ENCODE measurements at places on chromosomes 1 and 21. TPM values are rescaled to one million over a fixed set of nuclear protein-coding genes. Genes with fewer than 3 reads are reported as not detected.

TRIM17 gene
- not detected for total RNA-seq

HCN3 gene
- 0.53 TPM for total RNA-seq

DNA sequence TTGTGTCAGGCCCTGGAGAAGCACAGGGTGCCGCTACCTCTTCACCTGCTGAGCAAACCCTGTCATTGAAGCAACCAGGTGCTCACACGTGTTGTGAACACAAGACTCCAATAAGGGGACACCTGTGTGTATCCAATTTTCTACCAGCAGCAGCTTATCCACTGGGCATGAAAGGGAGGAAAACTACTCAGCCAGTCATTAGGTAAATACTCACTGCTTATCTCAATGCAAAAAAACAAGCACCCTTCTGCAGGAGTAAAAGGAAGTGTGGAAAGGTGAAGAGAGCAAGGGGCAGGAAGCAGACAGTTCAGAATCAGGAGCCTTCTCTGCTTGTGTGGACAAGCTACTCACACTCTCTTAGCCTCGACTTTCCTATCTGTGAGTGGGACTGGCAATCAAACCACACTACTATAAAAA lies 148.9 kb downstream of the ETS2 start:
- no peak for DNase-seq

DNA sequence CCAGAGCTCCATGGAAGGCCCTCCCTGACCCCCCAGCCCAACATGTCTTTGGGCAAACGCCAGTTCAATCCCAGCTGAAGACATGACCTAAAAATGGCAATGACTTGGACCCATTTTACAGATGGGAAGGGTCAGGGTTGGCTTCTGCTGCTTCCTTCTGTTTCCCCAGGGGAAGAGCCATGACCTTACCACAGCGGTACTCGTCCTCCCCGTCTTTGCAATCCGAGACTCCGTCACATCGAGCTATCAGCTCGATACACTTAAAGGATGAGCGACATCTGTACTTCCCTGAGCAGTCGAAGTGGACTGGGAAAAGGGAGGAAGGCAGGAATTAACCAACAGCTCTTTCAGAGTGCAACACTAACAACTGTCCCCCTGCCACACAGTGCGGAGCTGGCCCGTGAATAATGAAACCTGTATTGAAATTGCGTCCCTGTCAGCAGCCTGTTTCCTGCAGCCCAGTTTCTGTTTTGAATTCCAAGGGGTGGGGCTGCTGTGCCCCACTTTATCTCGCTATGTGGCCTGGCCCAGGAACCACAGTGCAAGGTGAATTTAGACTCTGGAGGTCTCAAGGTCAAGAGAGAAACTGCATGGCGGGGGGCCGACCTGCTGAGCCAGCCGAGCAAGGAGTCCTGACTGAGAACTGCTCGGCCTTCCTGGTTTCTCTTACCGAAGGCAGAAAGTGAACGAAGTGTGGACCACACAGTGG lies 7.0 kb downstream of the TMPRSS3 start:
- DNase-seq: no peak

NGF gene
- total RNA-seq: not detected

- DNase-seq: no peak
Observed at GRCh38 chr1:96164053-96164452, 557.5 kb upstream of the PTBP2 start.

TTC39A gene
- 1.2 TPM for total RNA-seq

DNA sequence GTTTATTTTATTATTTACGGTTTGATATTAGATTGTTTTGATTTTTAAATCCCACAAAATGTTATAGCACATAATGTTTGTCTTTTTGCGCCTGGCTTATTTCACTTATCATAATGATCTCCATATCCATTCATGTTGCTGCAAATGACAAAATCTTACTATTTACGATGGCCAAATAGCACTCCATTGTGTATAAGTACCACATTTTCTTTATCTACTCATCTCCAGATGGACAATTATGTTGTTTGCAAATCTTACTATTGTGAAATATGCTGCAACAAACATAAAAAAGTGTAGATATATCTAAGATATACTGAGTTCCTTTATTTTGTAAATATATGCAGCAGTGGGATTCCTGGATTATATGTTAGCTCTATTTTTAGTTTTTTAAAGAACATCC lies 1568.3 kb downstream of the AMY1C start:
- DNase-seq: no peak

- no peak for DNase-seq
Observed at GRCh38 chr1:86950712-86951419, 36.4 kb downstream of the HS2ST1 start.

DNA sequence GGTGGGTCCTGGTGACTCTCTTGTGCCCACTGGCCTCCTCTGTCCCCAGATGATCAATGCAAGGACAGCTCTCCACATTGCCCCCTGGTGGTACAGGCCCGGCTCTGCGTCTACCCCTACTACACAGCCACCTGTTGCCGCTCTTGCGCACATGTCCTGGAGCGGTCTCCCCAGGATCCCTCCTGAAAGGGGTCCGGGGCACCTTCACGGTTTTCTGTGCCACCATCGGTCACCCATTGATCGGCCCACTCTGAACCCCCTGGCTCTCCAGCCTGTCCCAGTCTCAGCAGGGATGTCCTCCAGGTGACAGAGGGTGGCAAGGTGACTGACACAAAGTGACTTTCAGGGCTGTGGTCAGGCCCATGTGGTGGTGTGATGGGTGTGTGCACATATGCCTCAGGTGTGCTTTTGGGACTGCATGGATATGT lies 10.8 kb downstream of the ADAMTSL4 start:
- no peak for DNase-seq

SLC2A1 gene
- 45.4 TPM for total RNA-seq

CASQ1 gene
- not detected for total RNA-seq

DNA sequence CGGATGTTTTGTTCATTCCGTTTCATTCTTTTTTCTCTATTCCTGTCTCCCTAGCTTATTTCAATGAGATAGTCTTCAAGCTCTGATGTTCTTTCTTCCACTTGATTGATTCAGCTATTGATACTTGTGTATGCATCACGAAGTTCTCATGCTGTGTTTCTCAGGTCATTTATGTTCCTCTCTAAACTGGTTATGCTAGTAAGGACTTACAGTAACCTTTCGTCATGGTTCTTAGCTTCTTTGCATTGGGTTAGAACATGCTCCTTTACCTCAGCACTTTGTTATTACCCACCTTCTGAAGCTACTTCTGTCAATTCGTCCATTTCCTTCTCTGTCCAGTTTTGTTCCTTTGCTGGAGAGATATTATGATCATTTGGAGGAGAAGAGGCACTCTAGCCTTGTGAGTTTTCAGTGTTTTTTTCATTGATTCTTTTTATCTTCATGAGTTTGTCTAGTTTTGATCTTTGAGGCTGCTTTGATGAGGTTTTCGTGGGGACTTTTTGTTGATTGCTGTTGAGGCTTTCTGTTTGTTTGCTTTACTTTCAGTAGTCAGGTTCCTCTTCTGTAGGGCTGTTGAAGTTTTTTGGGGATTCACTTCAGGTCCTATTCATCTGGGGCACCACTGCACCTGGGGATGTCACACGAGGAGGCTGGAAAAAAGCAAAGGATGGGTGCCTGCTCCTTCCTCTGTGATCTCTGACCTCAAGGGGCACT lies 496.9 kb upstream of the LRRC7 start:
- DNase-seq: no peak

GRCh38 chr1:85228972-85229371 lies 28.2 kb upstream of the SYDE2 start:
- DNase-seq: no peak

GRCh38 chr1:234756066-234756774 lies 146.2 kb upstream of the IRF2BP2 start:
- no peak for DNase-seq

DNA sequence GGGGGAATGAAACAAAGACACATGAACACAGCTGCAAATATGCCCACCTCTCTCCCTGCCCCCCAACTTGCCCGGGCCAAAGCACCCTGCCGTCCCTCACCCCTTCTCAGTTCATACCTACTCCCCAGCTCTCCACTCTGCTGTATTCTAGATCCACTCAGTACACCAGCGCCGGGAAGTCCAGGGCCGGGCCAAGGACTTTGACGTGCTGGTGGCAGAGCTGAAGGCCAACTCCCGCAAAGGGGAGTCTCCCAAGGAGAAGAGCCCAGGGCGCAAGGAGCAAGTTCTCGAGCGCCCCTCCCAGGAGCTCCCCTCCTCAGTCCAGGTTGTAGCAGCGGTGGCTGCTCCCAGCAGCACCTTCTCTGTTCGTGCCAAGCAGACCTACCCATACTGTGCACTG lies 5.0 kb downstream of the ATXN7L2 start:
- no peak for DNase-seq

DNA sequence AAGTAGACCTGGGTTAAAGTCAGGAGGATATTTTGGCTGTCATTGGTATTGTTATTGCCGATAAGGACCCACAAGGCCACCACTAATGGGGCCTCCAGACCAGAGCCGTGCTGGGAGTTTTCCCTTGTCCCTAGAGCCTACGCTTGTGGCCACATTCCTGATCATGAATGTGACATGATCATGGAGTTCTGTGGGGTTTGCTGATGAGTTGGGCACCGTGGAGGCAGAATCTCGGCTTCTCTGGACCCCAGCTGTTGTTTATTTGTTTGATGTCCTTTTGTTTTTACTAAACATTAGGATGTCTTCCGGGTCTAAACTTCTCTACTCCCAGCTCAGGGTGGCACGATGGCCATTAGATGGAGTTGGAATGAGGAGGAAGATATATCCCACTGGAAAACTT lies 74.9 kb upstream of the TMPRSS2 start:
- no peak for DNase-seq

GNAT2 gene
- 0.42 TPM for total RNA-seq

SELL gene
- 1.5 TPM for total RNA-seq

GRCh38 chr1:109846162-109846561 lies 64.5 kb upstream of the CSF1 start:
- DNase-seq: no peak

- DNase-seq: no peak
Observed at GRCh38 chr1:218478336-218478735, 133.2 kb downstream of the TGFB2 start.

- DNase-seq: no peak
Observed at GRCh38 chr1:200206340-200206739, 178.8 kb downstream of the NR5A2 start.

HNRNPCL2 gene
- total RNA-seq: not detected

DNA sequence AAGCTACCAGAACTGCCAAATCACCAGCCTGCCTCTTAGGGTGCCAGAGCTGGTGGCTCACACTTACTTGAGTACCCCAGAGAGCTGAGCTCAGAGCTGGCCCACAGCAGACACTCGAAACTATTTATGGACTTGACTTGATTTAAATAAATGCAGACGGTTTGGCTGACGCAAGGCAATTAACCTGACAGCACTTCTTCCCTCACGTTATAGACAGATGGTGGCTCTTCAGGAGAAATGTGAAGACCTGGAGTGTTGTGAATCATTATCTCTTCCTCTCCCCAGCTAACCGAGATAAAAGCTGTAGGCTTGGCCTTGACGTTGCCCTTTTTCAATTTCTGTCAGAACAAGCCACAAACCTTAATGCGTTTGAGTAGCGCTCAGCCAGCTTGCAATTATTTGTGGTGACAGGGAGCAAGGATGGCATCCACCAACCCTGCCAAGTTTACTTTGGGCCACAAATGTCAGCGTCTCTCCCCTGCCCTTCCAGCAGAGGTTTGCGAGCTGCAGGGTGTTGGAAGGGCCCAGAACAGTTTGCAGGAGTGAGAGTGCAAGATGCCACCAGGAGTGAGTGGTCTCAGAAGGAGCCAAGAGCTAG lies 34.0 kb upstream of the BCAR3 start:
- DNase-seq: no peak

CFHR1 gene
- 0.07 TPM for total RNA-seq

DNA sequence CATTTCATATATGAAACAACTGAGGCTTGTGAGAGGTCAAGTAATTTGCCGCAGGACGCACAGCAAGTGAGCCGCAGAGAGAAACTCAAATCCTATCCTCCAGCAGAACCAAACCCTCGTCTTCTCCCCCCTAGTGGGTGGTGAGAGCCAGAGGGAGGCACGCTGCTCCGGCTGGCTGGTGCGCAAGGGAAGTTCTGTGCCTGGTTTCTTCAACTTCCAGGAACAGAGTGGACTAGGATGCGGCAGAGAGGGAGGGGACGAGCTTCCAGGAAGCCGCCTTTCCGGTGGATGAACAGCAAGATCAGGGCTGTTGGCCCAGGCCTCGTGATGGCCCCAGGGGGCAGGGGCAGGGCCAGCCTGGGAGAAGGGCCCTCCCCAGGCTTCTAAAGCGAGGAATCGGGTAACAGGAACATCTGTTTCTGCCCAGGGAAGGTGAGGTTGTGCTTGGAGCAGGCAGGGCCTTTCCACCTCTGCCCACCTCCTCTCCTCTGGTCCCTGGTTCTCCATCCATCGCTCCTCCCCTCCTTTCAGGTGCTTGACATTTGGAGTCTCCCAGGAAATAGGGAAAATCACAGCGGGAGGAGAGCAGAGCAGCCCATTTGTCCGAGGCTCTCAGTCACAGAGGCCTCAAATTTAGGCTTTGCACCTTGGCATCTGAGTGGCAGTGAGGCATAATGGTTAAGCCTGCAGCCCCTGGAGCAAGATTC lies 16.8 kb upstream of the PDIK1L start:
- no peak for DNase-seq

GSTM5 gene
- total RNA-seq: 0.18 TPM

DNA sequence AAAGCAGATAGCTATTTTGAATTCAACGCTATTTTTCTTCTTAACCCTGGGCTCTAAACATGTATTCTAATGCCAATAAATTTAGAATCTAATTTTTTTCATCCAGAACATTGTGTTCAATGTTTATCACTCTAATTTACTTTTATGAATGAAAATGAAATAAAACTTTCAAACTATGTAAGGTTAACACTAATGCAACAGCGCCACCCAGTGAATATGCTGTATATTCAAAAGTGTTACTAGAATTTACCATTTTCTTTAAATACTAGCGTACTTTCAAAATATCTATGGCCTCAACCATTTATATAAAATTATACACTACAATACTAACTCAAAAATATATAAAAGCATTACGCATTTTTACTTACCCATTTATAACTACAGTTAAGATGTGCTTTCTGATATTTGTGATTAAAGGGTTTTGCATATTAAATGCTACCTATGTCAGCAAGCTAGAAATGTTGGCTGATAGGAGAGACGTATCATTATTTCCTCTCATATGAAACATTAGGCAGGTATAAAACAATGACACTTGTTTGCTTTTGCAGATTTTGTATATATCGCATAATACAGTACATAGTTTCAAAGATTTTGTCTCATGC lies 5.9 kb upstream of the NUF2 start:
- DNase-seq: no peak

NOS1AP gene
- 1.6 TPM for total RNA-seq

EXTL1 gene
- not detected for total RNA-seq

All from pulmonary artery endothelial cell (primary cell).